Smooth muscle cell of the brain vasculature (primary cell): ENCODE measurements at places on chromosomes 4 and X.

GRCh38 chr4:114078636-114079035 lies 99.2 kb upstream of the ARSJ start:
- no peak for DNase-seq

- no peak for DNase-seq
These were observed 179.7 kb upstream of the TET2 start for GRCh38 chr4:104967034-104967401.

GRCh38 chr4:111854494-111855087 lies 290.7 kb upstream of the FAM241A start:
- peak; percentile 2 for DNase-seq

DNA sequence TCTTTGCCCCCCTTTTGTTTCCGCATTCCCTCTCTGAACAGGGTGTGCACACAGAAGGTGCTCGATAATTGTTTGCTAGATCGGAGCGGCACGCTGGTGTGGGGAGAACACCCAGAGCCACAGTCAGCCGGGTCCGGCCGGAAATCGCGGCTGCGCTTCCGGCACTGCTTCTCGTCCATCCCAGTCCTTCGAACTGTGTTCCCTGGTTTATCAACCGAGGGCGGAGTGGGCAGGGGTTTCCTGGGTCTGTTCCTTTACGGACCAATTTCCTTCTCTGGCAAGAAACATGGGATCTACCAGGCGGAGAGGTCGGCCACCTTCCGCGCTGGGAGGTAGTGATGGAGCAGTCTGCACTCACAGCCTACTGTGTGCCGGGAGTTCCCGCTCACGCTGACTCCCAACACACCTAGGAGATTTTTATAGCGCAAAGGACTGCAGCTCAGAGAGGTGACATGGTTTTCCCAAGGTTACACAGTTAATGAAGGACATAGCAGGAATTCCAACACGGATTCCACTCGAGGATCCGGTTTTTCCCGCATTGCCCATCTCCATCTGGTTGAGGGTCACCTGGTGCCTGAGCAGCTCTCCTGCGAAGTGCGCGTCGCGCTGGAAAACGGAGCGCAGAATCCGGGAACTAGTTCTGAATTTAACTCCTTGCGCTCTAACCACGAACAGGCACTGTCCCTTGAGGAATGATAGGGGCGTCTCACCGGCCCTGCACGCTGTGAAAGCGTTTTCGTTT lies 6.8 kb downstream of the MSX1 start:
- DNase-seq: no peak

DNA sequence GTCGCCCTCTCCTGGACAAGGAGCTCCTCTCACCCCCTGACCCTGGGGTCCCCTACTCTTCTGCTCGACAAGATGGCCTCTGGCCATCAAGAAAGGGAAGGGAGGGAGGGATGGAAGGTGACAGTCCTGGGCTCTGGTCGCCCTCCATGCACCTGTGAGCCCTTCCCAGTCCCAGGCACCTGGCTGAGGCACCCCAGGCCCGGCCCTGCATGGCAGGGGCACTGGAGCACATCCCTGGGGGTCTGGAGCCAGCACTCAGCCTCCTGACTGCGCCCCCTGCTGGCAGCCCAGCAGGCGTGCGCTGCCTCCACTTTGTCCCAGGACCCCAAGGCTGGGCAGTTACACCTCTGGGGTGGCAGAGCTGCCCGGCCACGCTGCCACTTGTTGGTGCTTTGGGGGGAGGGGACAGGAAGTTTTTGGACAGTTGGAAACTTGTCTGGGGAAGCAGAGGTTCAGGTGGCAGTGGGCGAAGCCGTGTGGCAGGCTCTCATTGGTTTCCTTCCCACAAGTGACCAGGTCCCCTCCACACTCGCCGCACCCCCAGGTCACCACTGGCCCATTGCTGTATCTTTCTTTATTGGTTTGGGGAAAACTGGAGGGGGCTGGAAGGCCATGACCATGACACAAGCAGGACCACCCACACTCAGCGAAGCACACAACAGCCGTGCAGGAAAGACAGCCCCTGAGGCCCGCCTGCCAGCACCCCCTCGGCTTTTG lies 4.3 kb downstream of the PNCK start:
- no peak for DNase-seq

- DNase-seq: no peak
These were observed 644.7 kb upstream of the PCDH10 start for GRCh38 chr4:132504438-132504837.
